ENCODE measurements at places on chromosomes 12 and 14.

DNA sequence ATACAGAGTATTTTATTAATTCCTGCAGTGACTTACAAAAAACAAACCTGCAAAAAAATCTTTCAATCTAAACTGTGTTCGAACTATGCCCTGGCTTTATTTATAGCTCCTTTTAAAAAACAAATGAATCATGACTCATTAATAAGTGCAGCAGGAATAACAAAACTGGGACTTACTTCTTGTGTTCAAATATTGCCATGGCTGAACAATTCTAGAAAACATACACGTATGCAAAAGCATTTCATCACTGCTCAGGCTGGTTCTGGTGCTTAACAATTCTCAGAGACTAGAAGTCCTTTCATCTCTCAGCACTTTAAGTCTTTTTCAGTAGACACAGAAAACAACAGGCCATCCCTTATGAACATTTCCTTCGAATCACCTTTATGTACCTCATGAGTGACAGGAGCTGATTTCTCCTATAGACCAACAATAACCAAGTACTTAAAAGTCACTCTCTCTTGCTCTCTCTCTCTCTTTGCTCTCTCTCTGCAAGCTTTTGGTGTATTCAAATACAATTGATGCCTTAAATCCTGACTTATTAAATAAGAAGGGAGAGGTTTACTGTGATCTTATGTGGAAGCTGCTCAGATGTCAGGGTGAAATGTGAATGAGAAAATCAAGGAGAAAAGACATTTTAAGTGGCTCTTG is 268.8 kb downstream of the TTC8 start:
- DNase-seq = no peak

DNA sequence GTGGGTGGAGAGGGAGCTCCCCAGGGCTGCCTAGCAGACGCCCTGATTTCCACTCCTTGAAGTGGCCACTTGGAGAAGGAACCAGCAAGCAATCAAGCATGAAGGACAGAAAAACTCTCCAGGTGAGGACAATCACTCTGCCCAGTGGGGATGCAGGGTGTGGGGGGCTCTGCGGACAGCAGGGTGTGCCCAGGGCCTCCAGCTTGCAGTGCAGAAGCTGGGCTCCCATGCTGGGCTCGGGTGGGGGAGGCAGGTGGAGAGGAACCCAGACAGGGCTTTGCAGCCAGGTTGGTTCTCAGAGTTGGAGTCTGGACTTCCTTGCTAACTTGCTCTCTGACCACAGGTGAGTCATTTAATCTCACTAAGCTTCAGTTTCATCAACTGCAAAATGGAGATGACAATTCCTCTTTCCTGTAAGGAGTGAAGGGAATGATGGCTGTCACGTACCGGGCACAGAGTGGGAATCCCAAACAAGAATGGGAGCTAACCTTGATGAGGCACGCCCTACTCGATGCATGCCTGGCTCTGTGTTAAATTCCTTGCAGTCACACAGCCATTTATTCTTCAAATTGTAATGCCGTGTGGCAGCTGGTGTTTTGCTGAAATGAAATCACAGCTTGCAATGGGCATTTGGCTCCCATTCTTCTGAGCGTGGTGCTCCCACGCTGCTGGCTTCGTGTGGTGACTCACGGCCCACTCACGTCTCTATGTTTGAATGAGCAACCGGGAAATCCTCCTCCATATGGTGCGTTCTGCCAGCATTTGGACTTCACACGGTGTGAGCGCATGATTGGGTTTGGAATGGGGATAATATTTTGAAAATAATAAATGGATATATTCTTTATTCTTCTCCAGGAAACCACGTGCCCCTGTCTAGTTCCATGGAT is 75.2 kb downstream of the PRIMA1 start:
- DNase-seq = peak; percentile 23

GRCh38 chr14:104826861-104827176 is 25.9 kb downstream of the ZBTB42 start:
- no peak for DNase-seq

GRCh38 chr14:105501504-105502291 is 10.7 kb downstream of the TEDC1 start:
- DNase-seq = no peak

DNA sequence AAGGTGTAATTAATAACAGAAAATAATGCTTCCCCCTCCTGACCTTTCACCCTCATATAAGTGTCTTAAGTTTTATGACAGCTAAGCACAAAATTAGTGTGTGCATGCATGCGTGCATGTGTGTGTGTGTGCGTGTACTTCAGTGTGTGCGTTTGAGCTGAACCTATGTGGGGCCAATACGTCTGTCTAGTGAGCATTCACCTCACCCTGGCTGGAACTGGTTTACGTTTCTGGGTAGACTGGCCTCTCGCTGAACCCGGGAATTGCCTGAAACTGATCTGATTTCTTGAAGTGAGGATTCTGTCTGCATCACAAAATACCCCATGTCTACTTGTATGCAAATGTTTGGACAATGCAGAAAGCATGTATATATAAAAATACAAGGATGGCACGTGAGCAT is 68.2 kb upstream of the TBX3 start:
- no peak for DNase-seq

- DNase-seq = no peak
Observed at GRCh38 chr14:91405241-91405721, 12.3 kb downstream of the CCDC88C start.

DNA sequence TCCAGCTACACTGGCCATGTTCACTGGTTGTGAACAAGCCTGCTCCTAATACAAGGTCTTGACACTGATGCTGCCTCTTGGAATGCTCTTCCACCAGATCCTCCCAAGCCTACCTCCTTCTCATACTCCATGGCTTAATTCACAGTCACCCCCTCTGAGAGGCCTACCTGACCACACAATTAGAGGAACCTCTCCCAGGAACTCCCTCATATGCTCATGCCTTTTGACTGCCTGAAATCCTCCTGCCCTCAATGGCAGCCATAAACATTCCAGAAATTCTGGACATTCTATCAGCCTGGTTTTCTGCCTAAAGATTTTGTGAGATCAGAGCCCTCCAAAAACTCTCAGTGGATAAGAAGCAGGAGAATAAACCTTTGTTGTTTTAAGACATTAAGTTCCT is 340.2 kb downstream of the C12orf75 start:
- DNase-seq = no peak

DNA sequence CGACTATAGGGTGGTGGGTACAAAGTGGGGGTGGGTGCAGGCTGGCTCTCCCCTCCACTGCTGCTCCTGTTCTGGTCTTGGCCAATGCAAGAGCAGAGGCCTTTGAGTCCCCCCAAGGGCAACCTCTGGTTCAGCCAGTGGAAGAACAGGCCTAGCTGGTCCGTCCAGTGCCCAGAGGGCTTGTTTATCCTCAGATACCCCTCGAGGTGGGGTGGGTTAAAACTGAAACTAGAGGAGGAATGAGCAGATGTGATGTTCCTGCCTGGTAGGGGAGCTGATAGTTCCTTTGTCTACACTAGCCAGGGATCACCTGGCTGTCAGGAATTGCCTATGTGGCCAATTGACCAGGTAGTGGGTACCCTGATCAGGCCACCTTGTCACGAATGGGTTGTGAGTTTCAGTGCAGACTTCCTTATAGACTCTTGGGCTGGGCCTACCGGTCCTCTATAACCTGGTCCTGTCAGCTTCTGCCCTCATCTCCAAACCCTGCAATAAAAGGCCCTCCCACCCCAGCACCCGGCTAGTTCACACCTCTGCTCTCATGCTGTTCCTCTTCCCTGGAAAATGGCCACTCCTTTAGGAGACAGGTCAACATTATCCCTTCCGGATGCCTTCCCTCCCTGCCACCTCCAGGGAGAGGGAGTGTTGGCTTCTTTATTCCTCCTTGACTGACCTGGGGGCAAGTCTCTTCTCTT is 10.7 kb upstream of the HSP90AA1 start:
- DNase-seq = no peak

- DNase-seq = no peak
Observed at GRCh38 chr12:51434305-51434704, 9.7 kb downstream of the SLC4A8 start.

- no peak for DNase-seq
Observed at GRCh38 chr14:58026967-58027366, 125.0 kb downstream of the ARMH4 start.

DNA sequence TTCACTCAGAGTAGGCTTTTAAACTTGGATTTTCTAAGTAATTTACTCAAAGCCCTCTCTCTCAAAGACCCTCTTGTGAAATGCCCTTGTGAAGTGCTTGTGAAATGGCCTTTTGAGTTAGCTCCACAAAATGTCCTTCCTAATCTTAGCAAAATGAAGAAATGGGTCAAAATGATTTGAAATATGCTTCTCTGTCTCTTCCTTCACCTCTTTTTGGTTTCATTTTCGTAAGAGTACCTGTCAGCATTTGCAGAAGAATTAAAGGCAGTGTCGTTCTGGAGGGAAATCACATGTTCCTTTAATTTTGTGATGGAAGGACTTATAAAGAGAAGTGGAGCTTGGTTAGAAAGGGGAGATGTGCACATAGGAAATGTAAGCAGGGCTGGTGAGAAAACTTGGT is 93.7 kb downstream of the HMGA2 start:
- no peak for DNase-seq

DNA sequence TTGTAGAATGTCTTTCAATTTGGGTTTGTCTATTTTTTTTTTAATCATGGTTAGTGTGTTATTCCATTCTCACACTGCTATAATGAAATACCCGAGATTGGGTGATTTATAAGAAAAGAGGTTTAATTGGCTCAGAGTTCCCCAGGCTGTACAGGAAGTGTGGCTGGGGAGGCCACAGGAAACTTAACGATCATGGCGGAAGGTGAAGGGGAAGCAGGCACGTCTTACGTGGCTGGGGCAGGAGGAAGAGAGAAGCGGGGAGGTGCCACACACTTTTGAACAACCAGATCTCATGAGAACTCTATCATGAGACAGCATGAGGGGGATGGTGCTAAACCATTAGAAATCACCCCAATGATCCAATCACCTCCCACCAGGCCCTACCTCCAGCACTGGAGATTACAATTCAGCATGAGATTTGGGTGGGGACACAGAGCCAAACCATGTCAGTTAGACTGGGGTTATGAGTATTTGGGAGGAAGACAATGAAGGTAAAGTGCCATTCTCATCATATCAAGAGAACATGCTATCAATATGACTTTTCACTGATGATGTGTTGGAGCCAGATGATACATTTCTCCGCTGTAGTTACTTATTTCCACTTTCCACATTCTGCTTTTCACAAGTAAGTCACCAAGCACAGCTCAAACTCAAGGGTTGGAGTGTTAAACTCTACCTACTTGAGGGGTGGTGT is 45.8 kb downstream of the AP5M1 start:
- DNase-seq = no peak

DNA sequence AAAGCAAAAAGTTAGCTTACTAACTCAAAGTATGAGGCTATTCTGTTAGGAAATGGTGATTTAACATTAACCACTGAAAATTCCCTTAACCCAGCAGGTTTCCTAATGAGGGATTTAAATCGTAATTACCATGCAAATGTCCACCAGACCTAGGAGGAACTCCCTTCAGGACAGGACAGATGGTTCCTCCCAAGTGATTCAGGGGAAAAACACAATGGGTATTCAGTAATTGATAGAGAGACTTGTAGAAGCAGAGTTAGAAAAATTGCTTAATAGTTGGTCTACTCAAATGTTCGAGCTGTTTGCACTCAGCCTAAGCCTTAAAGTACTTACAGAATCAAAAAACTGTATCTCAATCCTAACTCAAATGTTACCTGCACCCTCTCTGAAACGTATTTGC is 21.6 kb downstream of the RERGL start:
- no peak for DNase-seq

DNA sequence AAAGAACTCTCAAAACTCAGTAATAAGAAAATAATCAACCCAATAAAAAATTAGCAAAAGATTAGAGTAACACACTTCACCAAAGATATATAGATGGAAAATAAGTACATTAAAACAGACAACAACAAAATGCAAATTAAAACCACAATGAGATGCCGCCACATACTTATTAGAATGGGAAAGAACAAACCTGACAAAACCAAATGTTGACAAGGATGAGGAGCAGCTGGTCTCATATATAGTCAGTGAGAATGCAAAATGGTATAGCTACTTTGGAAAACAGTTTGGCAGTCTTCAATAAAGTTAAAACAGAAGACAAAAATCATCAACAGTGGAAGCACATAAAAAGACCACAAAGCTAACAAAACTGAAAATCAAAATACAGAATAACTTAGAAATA is 29.1 kb downstream of the CRY1 start:
- no peak for DNase-seq

GRCh38 chr12:120230326-120230973 is 29.5 kb upstream of the RPLP0 start:
- DNase-seq = no peak

- DNase-seq = no peak
Observed at GRCh38 chr14:61524211-61524806, 171.0 kb upstream of the HIF1A start.

- no peak for DNase-seq
Observed at GRCh38 chr14:85319998-85320630, 209.8 kb upstream of the FLRT2 start.

- DNase-seq = no peak
Observed at GRCh38 chr14:30620178-30620577, 1.9 kb upstream of the SCFD1 start.

DNA sequence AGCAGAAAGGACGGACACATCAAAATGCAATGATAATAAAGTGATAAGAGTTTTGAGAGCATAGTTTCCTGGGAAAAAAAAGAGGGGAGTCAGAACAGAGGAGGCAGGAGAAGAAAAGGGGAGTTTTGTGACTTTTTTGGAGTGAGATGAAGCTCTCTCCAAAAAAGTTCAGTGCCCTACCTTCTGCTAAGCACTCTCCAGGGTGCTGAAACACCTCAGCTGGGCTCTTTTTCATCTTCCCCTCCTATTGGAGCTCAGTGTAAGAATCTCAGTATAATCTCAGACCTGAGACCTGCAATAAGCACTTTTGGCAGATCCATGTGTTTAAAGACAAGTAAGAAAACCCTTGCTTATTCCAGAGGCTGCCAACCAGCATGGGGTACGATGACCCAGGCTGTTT is 58.9 kb upstream of the SRRM4 start:
- no peak for DNase-seq

DNA sequence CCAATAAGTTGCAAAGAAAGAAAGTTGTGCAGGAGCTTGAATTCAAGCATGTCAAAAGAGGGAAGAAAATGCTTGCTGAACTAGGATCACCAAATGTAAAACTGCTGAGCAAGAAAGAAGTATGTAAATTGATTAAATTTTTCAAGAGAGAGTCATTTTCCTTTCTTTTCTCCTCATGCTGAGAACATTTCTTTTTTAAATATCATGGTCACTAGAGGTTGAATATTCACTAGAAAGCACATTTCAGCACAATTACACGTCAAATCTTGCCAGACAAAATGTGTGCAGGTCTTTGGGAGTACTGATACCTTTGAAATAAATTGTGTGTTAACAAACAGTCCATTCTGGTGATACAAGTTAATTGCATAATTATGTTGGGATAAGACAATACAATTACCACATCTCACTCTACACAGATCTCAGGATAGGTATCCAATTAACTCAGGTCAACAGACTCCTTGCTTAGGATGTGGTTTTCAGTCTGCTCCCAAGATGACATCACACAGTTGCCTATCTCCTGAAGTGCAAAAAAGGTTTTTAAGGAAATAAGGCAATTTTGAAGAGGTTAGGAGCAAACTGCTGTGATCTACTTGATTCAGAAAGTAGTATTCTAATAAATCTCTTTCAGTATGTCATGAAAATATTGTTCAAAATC is 862.2 kb downstream of the RPS29 start:
- DNase-seq = no peak
